T follicular helper cell (primary cell): ENCODE measurements at places on chromosomes 1 and 21.

- DNase-seq, result no peak
Observed at GRCh38 chr21:29096218-29097015, 23.0 kb upstream of the CCT8 start.

GRCh38 chr1:190464690-190465089 is 13.0 kb downstream of the BRINP3 start:
- no peak for DNase-seq

- DNase-seq, result peak; percentile 7
Observed at GRCh38 chr1:160046494-160047110, 14.8 kb upstream of the PIGM start.

GRCh38 chr1:36175137-36176095 is 19.5 kb downstream of the MAP7D1 start:
- no peak for DNase-seq

GRCh38 chr1:202074985-202075384 is 47.7 kb upstream of the GPR37L1 start:
- DNase-seq, result no peak

- no peak for DNase-seq
Observed at GRCh38 chr1:19793360-19794046, 6.2 kb downstream of the TMCO4 start.
